Central memory CD8-positive, alpha-beta T cell (primary cell): ENCODE measurements at places on chromosomes 4 and X.

DNA sequence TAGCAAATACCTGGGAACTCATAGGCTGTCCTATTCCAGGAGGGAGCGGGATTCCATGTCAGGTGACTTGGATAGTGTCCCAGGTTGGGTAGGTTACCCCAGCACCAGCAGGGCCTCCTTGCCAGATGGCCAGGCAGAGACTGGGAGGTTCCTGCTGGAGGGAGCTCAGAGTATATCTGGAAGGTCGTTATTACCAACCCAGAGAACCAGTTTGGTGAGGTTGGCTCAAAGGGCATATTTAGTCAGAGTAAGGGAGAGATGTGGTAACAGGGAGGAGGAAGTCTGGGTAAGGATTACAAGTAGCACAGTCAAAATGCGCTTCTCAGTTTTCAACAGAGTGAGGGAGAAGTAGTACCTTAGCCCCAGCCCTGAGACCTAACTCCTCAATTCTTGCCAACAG is 53.3 kb upstream of the LNX1 start:
- H3K4me3 ChIP-seq = no peak overlapping the region
- H3K4me1 ChIP-seq = no peaks in the 10 kb centered on the region
- no peaks in the 10 kb centered on the region for H3K27me3 ChIP-seq
- no peak for DNase-seq
- no peak overlapping the region for H3K27ac ChIP-seq

DNA sequence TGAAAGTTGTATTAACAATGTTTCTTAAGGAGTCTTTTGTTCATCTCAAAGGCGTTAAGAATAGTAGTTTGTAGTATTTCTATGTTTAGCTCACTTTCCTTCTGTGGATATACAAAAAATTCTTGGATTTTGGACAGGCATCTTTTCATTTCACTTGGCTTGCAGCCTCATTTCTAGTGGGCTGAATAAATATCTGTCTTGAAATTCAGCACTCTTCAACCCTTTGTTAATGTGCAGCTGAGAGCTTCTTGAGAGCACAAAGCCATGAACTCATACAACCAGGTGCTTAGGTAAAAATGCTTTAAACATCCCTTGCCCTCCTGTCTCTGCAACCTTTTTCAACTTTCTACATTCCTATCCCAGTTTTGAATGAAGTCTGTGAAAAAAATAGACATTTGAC is 1003.2 kb downstream of the C4orf33 start:
- H3K36me3 ChIP-seq = peaks cover 2% of the 10 kb centered on the region
- H3K4me1 ChIP-seq = no peaks in the 10 kb centered on the region
- H3K27me3 ChIP-seq = no peaks in the 10 kb centered on the region
- no peak overlapping the region for H3K27ac ChIP-seq

DNA sequence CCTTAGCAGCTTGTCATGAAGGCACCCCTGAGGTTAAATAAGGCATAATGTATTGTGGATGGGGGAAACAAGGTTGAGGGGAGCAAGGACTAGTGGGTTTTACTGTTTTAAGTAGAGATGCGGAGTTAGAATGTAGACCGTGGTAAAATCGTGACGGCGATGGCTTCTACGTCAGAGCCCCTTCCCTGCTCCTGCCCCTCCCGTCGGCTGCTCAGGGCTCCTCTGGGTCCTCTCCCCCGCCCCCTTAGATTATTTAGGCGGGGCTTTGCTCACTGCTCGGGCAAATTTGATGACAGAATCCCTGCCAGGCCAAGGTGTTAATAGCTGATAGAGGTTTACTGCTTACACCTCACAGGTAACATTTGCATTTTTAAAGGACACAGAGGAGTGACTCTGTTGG is 2.3 kb downstream of the FRMPD3 start:
- peaks cover 29% of the 10 kb centered on the region for H3K4me1 ChIP-seq
- peak overlapping the region; percentile 83 for H3K4me3 ChIP-seq
- H3K27me3 ChIP-seq = no peaks in the 10 kb centered on the region
- H3K27ac ChIP-seq = peak overlapping the region; percentile 89

GRCh38 chr4:186904101-186904500 is 180.4 kb upstream of the FAT1 start:
- H3K4me3 ChIP-seq = no peak overlapping the region
- H3K27ac ChIP-seq = no peak overlapping the region
- H3K4me1 ChIP-seq = no peaks in the 10 kb centered on the region
- H3K36me3 ChIP-seq = peaks cover 2% of the 10 kb centered on the region
- DNase-seq = no peak
- no peaks in the 10 kb centered on the region for H3K27me3 ChIP-seq

- H3K27ac ChIP-seq = no peak overlapping the region
- H3K4me3 ChIP-seq = no peak overlapping the region
- H3K27me3 ChIP-seq = no peaks in the 10 kb centered on the region
- no peaks in the 10 kb centered on the region for H3K36me3 ChIP-seq
- DNase-seq = no peak
Measured at GRCh38 chrX:68820476-68821110, 8.2 kb upstream of the EFNB1 start.
